ENCODE measurements at places on chromosomes 4 and X.
A peak's percentile ranks its signal among the peaks of the same experiment; 100 is the strongest.

DNA sequence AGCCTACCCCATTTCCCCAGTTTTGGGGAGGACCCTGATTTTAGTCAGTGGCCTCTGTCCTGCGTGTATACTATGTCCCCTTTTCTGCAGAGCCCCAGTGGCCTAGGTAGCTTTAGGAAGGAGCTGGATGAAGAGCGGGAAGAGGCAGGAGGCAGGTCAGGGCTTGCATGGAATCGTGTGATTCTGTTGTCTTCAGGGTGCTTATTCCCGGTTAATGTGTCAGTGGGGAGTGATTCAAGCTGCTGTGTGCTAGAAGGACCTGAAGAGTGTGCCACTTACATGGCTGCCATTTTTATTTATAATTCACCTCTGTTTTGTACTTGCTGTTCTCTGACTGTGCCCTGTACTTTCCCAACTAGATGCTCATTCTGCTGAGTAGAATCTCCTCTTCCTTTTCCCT lies 127.3 kb upstream of the AMOT start:
- peak; percentile 67 for DNase-seq

- no peak for DNase-seq
These were observed 227.3 kb downstream of the QDPR start for GRCh38 chr4:17284323-17285175.

DNA sequence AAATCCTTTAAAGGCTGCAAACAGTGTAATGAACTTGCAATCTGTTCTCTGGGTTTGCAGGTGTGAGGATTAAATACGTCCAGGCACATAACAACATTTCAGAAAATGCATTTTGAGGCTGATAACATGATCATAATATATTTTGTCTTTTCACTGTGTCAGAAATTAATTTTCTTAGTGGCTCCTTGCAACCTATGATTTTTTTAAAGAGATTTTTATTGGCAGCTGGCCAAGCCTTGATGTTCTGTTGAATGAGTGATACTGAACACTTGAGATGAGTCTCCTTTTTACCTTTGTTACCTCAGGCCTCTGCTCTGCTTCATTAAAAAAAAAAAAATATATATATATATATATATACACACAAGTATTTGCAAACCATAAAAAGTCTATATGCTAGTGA lies 68.2 kb upstream of the TENM3 start:
- no peak for DNase-seq

- DNase-seq = no peak
These were observed 1.3 kb upstream of the F11 start for GRCh38 chr4:186264660-186265059.

DNA sequence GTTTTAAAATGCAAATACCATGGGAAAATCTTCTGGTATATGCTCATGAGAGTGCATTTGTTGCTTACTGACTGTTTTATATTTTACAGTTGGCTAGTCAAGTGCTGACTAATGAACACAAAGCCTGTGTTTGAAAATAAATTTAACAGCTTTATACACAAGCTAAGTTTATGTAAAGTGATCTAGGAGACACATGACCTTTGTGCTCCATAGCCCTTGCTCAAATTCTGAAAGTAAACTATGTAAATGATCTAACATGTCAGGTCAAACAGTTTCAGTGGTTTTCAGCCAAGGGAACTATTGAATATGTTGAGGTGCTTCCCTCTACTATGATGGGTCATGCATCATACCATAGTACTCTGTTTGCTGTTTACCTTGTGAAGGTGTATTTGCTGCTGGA lies 36.7 kb downstream of the DIAPH2 start:
- no peak for DNase-seq

DNA sequence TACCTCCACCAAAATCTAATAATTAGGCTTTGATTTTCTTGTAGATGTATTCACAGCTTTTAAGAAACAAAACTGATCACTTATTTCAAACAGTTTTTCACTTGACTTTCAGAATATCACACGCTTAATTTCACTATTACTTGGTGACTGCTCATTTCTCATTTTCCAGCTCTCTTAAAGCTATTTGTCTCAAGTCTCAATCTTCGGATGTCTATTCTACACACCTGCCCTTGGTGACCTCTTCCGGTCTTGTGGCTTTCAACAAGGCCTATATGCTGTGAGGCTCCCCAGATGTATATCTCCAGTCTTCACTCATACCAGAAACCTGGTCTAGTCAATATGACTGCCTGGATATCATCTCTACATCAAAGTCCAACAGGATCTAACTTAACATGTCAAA lies 34.9 kb upstream of the ANXA10 start:
- no peak for DNase-seq

GRCh38 chr4:182975806-182976205 lies 58.6 kb upstream of the DCTD start:
- DNase-seq = peak; percentile 97

DNA sequence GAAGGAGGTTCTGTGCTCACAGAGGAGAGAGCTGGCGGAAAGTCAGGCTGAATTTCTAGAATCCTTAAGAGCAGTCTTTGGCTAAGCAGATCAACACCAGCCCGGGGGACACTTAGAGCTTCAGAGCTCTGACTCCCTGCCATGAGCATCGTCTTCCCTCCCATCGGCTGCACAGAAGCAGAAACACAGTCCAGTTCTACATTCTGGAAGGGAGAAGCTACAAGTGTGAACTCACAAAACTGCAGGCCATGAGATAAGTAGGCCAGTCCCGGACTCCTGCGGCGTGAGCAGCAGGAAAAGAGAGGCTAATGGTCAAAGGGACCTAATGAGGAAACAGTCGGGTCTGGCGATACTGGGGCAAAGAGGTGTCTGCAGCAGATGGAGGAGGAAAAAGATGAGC lies 211.5 kb downstream of the DHX15 start:
- no peak for DNase-seq

- DNase-seq = no peak
These were observed 107.7 kb downstream of the PHEX start for GRCh38 chrX:22139822-22140221.

GRCh38 chr4:146443525-146443924 lies 78.2 kb downstream of the SLC10A7 start:
- no peak for DNase-seq

GRCh38 chrX:4668802-4669536 lies 955.5 kb upstream of the PRKX start:
- peak; percentile 47 for DNase-seq

GRCh38 chrX:118221733-118222132 lies 105.1 kb upstream of the KLHL13 start:
- no peak for DNase-seq

- DNase-seq = no peak
These were observed 36.8 kb downstream of the ING2 start for GRCh38 chr4:183541752-183542040.

GRCh38 chr4:985123-985830 lies 1.6 kb upstream of the IDUA start:
- DNase-seq = peak; percentile 39

GRCh38 chr4:5883916-5884315 lies 9.0 kb downstream of the CRMP1 start:
- no peak for DNase-seq

- peak; percentile 34 for DNase-seq
These were observed 35.3 kb downstream of the NBDY start for GRCh38 chrX:56764153-56764974.

GRCh38 chr4:53925050-53925605 lies 139.3 kb downstream of the CHIC2 start:
- DNase-seq = peak; percentile 84

DNA sequence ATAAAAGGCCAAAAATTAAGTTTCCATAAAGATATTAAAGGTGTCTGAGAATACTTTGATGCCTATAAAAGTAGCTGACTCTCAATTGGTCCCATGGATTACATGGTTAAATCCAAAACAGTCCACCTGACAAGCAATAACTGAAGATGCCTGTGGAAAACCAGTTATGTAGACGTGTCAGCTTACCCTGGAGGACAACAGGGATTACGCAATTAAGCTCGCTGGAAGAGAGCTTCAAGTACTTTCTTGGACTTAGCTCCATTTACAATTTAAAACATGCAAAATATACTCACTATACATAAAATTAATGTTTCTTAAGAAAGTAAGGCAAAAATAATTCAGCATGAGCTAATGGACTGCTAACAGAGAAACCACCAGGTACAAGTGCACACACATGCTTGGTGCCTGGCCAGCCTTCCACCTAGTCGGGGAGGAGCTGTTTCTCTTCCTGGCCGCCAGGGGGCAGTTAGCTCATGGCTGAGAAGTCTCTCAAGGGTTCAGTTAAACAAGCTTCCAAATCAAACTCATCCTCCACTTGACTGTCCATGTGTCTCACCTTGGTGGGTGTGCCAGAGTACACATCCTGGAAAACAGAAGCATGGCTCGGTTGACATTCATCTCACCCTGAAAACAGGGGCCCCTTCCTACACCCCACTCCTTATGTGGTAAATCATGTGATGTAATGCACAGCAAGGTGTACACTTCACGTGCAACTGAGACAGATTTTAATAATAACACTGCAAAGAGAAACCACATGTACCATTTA lies 9.2 kb upstream of the FAM53A start:
- peak; percentile 71 for DNase-seq

- DNase-seq = no peak
These were observed 17.6 kb upstream of the PJA1 start for GRCh38 chrX:69182818-69183380.

DNA sequence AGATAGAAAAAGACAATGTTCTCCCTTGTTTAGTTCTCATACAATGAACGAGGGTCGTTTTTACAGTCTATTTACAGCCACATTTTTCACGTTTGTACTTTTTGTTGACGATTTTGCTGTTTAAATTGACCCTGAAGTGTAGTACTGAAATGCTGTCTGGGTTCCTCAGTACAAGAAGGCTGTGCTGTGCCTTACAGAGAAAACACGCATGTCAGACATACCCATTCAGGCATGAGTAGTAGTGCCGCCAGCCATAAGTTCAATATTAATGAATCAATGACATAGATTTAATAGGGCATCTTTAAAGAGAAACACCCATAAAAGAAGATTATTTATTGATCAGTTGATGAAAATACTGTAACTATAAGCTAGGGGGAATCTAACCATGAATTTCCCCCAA lies 459.8 kb upstream of the EPHA5 start:
- DNase-seq = no peak

GRCh38 chr4:147769386-147769785 lies 37.5 kb downstream of the ARHGAP10 start:
- peak; percentile 64 for DNase-seq

DNA sequence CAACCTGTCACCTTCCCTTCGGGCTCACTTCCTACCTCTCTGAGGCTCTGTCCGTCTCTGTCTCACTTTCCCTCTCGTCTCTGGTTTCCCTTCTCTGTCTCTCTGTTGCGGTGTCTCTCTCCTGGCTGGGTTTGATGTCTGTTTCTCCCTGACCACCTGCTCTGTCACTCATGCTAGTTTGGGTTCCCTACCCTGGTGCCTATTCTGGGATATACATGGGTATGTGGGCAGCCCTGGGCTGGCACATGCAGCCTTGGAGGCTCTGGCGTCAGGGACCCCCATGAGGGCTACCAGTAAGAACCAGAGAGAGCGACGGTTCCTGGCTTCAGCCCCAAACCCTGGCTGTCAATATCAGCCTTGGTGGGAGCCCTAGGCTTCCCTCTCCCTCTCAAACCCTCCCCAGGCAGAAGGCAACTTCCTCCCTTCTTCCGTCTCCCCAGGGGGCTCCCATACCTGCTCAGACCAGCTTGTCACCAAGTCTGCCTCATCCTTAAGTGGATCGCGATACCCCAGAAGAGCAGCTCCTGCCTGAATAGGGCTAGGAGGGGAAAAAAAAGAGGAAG lies 314 bp downstream of the DNASE1L1 start:
- DNase-seq = no peak

DNA sequence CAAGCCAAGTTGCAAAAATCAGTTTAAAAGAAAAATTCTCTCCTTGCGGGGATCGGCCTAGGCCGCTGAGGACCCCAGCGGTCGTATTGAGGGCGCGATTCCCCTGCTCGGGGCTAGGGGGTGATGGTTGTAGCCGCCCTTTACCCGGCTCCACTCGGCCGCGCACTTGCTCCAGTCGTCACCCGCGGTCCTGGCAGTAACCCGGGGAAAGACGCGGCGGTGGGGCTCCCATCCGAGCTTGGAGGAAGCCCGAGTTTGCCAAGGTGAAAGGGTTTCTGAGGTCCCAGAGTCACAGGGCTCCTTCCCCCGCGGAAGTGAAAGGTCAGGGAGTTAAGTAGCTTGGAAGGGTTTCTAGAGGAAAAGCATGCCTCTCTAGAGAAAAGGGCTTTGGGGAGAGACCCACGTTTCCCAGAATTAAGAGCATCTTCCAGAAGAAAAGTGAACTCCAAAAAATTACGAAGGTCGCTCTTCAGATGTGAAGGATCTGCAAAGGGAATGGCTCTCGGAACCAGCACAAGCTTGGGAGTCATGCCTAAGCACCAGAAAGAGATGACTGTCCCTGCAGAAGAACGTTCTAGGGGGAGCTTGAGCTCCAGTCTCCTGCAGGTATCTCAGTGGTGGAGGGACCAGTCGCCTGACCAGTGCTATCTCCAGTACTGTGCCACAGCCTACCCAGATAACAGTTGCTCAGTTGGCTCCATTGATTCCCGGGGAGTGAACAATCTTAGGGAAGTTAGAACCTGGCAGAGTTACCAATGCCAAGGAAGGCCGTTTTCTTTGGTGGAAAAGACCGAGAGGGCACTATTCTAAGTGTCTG lies 875 bp downstream of the LAP3 start:
- peak; percentile 18 for DNase-seq

DNA sequence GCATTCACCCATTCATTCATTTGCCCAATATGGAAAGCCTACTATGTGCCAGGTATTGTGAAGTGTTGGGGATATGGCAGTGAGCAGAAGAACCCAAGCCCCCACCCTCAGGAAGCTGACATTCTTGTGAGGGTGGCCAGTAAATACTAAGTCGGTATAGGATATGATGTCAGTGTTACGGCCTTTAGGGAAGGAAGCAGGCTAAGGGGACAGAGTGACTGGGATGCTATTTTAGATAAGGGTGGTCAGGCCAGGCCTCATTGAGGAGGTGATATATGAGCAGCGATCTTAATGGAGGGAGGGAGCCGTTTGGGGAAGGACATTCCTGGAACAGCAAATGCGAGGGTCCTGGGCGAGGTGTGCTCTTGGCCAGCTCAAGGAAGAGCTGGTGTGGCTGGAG lies 2.0 kb downstream of the ATP6AP1 start:
- DNase-seq = no peak

- DNase-seq = no peak
These were observed 129.0 kb downstream of the PPP3CA start for GRCh38 chr4:101218346-101218745.

Measured in bronchial epithelial cell (primary cell).